ENCODE measurements at places on chromosomes 6 and 20. TPM values are rescaled to one million over a fixed set of nuclear protein-coding genes. Genes with fewer than 3 reads are reported as not detected.

CDK5RAP1 gene
- 34.9 TPM for total RNA-seq

CDKN1A gene
- total RNA-seq = 205 TPM

DNA sequence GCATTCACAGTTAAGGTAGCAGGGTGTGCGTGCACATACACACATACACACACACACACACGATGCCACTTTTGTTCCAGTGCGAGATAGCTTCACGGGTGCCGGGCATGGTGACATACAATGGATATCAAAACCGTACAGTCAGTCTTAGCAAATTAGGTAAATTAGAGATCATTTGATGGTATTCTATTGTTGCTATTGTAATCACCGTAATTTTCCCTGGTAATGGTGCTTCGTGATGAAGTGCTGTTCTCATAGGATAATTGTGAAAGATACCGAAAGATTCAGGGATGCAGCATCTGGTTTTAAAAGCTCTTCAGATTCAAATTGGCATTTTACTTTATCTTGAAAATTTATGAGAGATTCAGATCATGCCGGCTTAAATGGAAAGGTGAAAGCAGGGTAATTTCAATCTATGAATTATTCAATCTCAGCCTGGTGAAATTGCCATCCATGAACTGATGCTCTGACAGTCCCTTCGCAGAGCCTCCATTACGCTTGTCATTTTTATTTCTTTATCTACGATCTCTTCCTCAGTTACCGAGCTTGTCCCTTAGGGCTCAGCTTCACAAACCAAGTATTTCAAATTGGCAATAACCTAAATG, 71.3 kb upstream of the SOX4 start:
- no peak for DNase-seq

DNA sequence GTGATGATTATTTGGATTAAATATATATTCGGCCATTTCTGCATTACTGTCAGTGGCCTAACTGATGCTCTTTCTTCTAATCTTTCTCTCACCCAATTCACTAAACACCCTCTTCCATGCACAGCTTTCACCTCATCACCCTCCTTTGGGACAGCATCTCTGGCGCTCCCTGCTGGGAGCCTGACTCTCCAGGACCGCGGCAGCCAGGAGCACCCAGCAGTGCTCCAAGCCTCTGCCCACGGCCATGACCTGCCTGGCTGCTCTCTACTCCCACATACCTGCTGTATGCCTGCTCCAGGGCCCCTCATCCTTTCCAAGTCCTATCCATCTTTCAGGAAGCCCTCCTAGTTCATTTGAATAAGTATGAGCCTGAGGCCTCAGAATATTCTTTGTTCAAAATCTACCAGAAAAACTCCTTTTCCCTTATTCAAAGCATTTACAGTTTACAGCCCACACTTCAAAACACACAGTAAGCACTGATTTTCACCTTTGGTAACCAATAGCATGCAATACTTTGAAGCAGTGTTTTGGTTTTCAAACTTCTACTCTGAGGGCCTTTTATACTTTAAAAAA, 15.2 kb downstream of the CTCFL start:
- peak; percentile 36 for DNase-seq

DNA sequence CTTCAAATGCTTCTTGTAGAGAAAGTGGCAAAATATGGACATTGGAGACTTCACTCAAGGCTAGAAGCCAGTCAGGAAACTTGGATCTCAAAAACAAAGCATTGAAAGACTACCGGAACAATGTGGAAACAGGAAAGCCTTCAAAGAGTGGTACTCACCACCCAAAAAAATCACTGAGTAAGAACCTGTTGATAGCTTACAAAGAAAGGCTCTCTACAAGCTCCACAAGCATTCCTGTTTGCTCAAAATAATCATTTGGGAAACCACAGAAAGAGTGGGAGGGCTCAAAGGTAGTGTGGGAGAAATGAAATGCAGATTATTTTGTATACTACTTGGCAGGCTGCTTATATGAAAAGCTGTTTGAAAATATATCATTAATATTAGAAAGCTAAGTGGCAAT, 9.5 kb upstream of the DST start:
- no peak for DNase-seq

GRCh38 chr6:162683135-162683534, 44.4 kb downstream of the PRKN start:
- DNase-seq = no peak
